Spinal cord (tissue), 10 donors: ENCODE measurements at places on chromosomes 1 and 21. TPM values are rescaled to one million over a fixed set of nuclear protein-coding genes. Genes with fewer than 3 reads are reported as not detected.

DNA sequence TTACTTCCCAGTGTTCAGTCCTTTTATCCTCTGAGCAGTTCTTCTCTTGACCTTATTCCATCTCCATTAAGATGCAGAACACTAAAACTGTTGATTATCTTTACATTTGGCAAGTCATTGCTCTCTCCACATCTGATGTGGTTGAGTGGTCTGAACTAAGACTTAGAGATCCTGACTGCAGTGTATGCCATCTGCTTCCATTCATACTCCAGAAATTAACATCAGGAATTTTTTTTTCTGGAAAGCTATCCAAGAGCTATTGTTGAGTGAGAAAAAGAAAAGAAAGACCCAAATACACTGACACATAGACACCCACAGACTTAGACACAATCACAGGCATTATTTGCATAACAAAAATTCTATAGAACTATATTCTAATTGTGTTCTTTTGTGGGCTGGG is 3.7 kb upstream of the TRIM62 start:
- no peak for DNase-seq

- no peak for DNase-seq
Measured at GRCh38 chr1:223667484-223668182, 2.1 kb upstream of the CAPN8 start.

DNA sequence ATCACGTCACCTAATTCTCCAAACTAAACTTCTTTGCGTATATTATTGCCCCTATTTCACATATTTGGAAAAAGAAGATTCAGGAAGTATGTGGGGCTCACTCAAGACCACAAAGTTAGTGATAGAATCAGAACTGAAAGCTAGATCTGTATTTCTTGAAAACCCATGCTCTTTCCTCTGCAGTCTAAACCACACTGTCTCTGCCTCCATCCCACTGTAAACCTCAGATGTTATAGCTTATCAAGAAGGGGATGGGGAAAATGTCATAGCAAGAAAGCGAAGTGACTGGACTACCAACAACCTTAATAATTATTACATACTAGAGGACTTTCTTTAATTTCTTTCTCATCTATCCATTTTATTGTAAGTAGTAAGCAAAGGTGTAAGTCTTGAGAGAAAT is 257.7 kb upstream of the SGIP1 start:
- DNase-seq, result no peak

SPATA46 gene
- total RNA-seq, result not detected

WNT2B gene
- 9.9 TPM for total RNA-seq

ANKRD13C gene
- 41.8 TPM for total RNA-seq

EFNA1 gene
- total RNA-seq, result 14.8 TPM

MEX3A gene
- 12.3 TPM for total RNA-seq
